EL (cell line): ENCODE measurements at places on chromosomes 2 and 18.

GRCh38 chr2:46143429-46144132 lies 153.6 kb upstream of the EPAS1 start:
- no peak for DNase-seq

DNA sequence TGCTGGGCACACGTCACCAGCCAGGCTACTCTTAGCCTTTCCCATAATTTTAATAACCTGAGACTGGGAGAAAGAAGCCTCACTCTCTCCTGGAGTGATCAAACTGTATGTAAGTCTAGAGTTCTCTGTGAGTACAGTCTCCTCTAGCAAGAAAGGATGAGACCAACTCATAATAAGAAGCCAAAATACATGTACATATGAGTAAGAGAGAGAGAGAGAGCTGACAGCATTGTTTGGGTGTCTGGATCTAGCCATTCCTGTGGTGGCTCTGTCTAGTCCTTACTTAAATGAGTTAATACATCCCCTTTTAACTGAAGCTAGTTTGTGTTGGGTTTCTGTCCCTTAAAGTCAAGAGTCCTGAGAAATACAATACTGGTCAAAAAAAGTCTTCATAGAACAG lies 26.0 kb upstream of the ANXA4 start:
- no peak for DNase-seq

DNA sequence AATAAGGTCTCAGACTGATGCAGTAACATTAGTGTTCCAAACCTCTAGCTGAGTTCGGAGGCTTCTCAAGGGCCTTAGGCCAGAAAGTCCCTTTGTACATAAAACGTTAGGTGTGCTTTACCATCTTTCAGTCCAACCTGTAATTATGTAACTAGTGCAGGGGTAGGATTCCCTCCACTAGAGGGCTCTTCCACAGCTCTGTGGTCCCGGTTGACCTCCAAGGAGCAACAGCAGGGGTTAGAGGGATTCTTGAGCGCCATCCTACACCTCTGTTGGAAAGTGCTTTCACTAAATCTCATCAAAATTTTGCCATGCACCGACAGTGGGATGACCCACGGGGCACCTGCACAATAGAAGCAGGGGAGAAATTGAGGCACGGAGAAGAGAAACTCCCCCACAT lies 155.8 kb upstream of the LRP1B start:
- DNase-seq: no peak

GRCh38 chr2:205685314-205686055 lies 3.2 kb downstream of the NRP2 start:
- DNase-seq: peak; percentile 76

DNA sequence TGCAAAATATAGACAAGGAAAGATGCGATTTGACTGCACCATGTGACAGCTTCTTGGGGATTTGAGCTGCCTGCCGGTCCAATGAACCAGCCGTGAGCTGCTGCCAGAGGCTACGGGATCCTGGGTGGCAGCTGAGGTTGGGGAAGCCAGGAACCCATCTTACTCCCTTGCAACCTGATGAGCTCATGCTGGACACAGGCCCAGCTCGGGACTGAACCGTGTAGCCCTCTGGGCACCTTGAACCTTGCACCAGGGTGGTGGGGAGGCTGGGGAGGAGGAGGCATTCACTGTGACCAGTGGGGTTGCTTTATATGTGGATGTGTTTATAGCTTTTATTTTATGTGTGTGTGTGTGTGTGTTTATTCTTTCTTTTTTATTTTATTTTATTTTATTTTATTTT lies 9.1 kb downstream of the ALPI start:
- DNase-seq: no peak

- peak; percentile 34 for DNase-seq
Measured at GRCh38 chr2:171319164-171319810, 114.5 kb downstream of the METTL8 start.

DNA sequence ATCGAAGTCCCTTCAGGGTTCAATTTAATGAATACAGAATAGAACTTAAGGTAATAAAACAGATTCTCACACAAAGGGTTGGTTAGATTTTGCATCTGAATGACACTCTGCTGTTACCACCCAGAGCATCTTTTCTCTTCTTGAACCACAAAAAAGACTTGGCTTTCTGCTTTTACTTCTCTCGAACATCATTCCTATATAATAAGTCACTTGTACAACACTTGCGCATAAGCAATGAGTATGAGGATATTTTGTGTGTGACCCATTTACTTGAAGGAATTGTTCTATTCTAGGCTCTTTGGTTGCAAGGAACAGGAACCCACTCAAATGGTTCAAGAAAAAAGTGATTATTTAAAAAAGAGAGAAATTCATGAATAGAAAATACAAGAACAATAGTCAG lies 126.2 kb downstream of the NUP35 start:
- DNase-seq: peak; percentile 2

DNA sequence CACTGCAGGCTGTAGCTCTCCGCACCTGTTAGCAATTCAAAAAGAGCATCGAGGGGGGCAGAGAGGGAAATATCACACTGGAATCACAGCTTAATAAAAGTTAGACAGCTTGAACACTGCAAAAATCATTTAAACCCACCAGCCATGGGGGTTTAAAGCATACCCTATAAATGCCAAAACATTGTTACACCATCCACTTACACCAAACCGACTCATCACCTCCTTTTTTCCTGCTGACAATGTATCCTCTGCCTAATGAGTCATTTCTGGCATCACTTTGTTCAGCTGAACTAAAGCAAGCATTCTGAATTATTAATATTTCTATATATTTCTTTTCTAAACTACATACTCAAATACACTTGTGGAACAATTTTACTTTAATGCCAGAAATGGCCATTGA lies 21.6 kb downstream of the MC4R start:
- DNase-seq: peak; percentile 2

GRCh38 chr18:56086176-56086575 lies 498.2 kb upstream of the TCF4 start:
- DNase-seq: no peak

GRCh38 chr2:100053087-100053885 lies 89.1 kb downstream of the AFF3 start:
- DNase-seq: no peak

- DNase-seq: peak; percentile 57
Measured at GRCh38 chr2:133641497-133641896, 73.2 kb upstream of the NCKAP5 start.

- no peak for DNase-seq
Measured at GRCh38 chr2:112713926-112714325, 6.9 kb upstream of the NT5DC4 start.

DNA sequence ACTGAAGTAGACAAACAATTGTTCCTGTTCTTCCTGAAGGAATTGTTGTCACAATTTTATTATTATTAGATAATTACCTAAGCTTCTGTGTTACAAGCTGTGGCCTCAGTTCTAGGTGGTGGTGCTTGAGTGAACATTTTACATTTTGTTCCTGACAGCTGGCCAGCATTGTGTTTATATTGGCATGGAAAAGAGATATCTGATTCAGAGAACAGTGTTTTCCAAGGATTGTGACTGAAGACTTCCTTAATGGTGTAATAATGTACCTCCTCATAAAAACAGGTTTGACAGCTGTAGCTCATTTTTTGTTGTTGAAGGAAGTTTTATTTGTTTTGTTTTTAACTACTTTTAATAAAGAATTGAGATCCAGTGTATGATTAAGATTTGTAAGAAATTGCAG lies 95.2 kb downstream of the EPB41L5 start:
- DNase-seq: peak; percentile 70

GRCh38 chr2:41853427-41854191 lies 194.2 kb upstream of the PKDCC start:
- DNase-seq: peak; percentile 66

DNA sequence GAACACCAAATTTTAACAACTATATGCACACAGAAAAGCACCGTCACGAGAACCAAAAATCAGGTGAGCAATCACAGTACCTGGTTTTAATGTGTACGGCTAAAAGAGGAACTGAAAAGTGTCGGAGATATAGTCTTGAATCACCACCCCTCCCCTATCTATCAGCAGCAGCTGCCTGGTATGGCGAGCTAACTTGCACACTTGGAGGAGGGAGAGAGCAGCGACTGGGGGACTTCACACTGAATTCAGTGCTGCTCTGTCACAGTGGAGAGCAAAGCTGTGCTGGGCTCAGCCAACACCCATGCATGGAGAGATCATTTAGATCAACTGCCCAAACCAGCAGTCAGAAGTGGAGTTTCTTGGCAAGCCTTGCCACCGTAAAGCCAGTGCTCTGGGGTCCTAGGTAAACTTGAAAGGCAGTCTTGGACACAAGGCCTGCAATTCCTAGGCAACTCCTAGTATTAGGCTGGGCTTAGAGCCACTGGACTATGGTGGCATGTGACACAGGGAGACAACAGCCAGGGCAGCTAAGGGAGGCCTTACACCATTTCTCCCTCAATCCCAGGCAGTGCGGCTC lies 89.2 kb upstream of the CD226 start:
- DNase-seq: no peak

- DNase-seq: no peak
Measured at GRCh38 chr2:67246791-67247190, 150.3 kb upstream of the ETAA1 start.

- no peak for DNase-seq
Measured at GRCh38 chr2:49379406-49379805, 225.1 kb upstream of the FSHR start.

DNA sequence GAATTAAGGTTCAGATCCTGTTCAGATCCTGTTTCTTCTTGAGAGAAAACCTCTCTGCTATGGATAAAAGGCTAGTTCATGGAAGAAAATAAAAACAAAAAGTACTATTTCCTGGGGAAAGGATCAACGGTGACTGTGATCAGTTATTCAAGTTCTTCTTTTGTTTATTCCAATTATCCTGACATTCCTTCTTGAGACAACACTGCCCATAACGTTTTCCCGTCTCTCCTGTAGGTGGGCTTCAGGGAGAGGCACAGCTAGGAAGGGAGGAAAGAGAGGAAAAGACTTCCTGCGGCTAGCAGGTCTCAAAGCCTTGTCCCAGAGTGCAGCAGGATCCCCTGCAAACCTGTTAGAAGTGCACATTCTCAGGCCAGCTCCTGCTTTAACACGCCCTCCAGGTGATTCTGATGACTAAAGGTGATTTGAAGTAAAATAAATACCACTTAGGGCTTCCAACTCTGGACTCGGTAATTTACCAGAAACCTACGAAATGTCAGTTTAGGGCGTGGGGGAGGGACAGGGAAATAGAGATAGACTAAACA lies 4.5 kb upstream of the FHL2 start:
- no peak for DNase-seq

DNA sequence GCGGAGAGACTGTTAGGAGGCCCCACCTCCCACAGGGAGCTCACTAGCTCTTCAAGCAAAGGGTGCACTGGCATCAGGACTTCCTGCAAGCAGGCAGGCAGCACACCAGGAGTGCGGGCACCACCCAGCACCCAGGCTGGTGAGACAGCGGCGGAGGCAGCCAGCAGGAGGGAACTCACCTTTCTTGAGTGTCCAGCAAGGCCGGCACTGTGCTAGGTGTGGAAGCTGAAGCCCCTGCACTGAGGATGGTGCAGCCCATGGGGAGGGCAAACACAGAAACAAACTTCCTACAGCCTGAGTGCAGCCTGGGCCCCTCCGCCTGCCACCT lies 100.7 kb upstream of the ID2 start:
- no peak for DNase-seq

GRCh38 chr2:39584283-39584965 lies 81.3 kb upstream of the TMEM178A start:
- DNase-seq: peak; percentile 57

GRCh38 chr2:51638811-51639210 lies 606.9 kb upstream of the NRXN1 start:
- no peak for DNase-seq

DNA sequence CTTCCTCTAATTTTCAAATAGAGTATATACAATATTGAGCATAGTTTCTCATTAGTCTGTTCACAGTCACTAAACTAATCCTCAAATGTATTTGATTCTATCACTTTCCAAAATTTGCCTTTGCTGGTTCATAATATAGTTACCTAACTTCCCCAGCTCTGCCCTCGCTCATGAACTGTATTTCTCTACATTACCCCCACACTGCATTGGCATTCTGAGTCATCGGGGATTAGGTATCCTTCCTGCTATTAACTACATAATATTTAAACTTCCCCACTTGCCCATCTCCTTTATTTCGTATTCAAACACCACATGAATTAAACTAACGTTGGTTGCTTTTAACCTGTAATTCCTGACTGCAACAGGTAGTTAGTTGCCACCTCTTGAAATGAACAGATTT lies 14.8 kb upstream of the CLASP1 start:
- no peak for DNase-seq

GRCh38 chr2:73877071-73877802 lies 15.6 kb upstream of the ACTG2 start:
- no peak for DNase-seq

DNA sequence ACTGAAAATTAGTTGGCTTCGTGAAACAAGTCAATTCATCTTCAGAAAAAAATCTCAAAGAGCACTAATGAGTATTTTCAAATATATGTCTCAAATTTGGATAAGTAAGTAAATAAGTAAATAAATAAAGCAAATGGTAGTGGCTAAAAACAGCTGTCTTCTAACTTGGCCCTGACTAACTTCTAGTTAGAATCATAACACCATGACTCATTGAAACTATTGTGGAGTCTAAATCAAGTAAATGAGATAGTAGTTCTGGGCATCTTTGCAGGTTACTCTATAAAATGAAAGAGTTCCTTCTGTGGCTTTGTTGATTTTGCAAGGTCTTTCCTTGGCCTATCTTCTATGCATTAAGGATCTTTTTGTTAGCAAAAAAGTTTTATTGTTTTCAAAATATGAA lies 110.7 kb downstream of the SLC8A1 start:
- DNase-seq: peak; percentile 34

- no peak for DNase-seq
Measured at GRCh38 chr2:29215073-29215472, 99.9 kb downstream of the CLIP4 start.

- DNase-seq: no peak
Measured at GRCh38 chr18:71189581-71189980, 900.7 kb downstream of the SOCS6 start.

GRCh38 chr2:135411646-135412045 lies 119.4 kb downstream of the ZRANB3 start:
- no peak for DNase-seq

DNA sequence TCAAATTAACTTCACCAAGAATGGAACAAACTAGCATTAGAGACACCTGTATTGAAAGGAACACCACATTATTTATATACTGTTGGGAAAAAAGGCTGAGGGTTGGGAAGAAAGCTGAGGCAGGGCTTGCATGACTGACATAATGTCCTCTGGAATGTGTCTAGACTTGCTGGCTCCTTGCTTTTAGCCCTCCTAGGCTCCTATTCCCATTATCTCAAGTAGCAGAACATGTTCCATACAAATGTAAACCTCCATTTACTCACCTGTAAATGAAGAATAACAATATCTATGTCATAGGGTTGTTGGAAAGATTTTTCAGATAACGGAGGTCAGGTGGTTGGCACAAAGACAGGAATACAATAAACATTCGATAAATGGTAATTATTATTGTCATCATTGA lies 976 bp upstream of the ACADL start:
- no peak for DNase-seq
